CD4-positive, alpha-beta T cell (primary cell): ENCODE measurements at places on chromosomes 6 and 20.

GRCh38 chr6:128617285-128617684 is 96.9 kb upstream of the PTPRK start:
- no peak for DNase-seq

DNA sequence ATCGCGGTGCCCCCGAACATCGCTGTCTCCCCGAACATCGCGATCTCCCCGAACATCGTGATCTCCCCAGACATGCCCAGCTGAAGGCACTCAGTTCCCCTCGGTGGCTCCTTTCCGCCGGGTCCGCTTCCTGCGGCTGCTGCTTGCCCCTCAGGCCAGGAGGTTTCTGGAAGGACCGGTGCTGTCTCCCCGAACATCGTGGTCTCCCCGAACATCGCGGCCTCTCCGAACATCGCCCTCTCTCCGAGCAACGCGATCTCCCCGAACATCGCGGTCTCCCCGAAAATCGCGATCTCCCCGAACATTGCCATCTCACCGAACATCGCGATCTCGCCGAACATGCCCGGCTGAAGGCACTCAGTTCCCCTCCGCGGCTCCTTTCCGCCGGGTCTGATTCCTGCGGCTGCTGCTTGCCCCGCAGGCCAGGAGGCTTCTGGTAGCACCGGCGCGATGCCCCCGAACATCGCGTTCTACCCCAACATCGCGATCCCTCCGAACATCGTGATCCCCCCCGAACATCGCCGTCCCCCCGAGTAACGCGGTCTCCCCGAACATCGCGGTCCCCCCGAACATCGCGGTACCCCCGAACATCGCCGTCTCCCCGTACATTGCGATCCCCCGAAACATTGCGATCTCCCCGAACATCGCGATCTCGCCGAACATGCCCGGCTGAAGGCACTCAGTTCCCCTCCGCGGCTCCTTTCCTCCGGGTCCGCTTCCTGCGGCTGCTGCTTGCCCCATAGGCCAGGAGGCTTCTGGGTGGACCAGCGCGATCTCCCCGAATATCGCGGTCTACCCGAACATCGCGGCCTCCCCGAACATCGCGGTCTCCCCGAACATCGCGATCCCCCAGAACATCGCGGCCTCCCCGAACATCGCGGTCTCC is 808 bp downstream of the ULBP1 start:
- peak; percentile 37 for DNase-seq

DNA sequence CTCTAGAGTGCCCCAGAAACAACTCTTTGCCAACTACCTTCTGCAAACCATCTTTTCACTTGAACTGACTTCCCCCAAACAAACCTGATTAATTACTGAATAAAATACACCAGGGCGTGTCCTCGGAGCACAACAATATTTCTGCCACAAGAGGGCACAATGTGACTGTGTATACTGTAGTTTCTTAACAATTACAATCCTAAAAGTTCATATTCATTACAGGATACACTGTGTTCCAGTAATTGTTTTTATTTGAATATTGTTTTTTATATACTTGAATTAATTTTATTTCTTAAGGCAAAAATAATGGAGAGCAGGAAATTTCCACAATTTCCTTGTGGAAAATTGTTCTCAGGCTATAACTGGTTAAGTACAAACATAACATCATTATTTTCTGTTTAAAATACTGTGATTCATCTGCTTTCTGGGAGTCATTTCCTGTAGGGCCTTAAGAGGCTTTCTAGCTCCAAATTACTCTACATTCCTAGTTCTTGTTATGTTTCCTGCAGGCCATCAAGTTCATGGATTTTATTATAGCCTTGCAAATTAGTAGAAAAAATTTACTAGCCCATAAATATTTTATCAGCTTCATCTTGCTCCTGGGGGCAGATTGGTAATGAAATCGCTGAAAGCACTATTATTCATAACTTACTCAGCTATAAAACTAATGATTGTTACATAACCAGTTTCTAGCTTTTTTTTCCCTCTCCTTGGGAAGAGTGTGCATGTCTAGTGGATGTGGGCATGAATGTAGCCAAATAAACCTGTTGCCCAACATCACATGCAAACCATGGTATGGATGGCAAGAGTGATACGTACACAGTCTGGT is 51.9 kb upstream of the SLC22A16 start:
- DNase-seq = no peak

GRCh38 chr20:10428008-10428407 is 6.0 kb downstream of the MKKS start:
- DNase-seq = no peak

DNA sequence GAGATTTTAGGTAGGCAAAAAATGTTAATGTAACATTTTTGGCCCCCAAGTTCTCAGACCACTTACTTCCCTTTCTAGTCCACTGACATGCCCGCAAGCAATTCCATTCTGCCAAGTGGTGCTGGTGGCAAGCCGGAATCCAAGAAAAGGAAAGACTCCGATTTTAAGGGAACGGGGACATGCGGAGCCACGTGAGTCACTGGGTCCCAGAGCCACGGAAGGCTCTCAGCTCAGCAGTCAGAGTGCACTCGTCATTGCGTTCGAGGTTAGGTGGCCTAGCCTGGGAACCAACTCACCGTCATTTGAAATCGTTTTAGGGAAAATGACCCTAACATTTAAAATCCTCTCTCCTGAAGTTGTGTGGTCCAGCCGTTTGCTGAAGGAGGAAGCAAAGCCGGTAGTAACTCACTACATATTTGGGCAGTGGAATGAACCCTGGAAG is 711 bp upstream of the SIRT5 start:
- DNase-seq = no peak

DNA sequence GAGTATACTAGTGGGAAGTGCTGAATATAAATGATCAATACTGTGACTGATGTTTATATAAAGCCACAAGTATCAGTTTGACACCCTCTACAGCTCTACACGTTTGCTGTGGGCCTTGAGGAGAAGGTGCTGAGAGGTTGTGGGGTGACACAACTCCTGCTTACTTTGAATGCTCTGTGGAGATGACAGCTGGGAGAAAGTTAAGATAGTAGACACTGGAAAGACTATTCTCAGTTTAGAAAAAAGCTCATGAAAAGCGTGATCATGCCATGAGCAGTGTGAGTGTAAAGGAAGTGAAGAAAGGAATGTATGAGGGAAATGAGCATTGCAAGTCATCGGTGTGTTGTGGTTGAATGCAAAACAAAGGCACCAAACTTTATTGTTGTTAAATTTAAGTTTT is 215.8 kb downstream of the UTRN start:
- DNase-seq = no peak

DNA sequence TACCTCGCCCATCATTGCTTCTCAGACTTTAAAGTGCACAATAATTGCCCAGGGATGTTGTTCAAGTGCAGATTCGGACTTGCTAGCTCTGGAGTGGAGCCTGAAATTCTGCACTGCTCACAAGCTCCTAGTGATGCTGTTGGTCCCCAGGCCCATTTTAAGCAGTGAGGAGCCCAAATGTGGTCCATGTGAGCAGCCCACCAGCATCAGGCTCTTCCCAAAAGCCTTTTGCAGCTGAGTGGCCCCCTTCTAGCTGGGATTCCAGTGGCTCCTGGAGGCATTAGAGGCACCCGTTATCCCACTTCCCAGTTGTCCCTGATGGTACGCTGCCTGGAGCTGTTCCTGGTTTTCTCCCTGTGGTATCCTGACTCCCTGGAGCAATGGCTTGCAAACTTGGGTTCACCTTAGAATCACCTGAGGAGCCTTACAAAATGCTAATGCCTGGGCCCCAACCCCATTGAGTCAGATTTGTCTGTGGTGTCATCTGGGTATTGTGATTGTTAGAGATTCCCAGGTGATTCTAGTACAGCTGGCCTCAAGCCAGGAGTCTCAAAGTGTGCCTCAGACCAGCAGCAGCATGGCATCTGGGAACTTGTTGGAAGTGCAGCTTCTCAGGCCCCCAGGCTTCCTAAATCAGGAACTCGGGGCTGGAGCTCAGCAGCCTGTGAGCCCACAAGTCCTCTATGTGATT is 186.9 kb upstream of the SLC24A3 start:
- no peak for DNase-seq

GRCh38 chr6:2939315-2940009 is 31.9 kb downstream of the SERPINB6 start:
- no peak for DNase-seq
